ENCODE measurements at places on chromosomes 11 and 22.
A peak's percentile ranks its signal among the peaks of the same experiment; 100 is the strongest.

DNA sequence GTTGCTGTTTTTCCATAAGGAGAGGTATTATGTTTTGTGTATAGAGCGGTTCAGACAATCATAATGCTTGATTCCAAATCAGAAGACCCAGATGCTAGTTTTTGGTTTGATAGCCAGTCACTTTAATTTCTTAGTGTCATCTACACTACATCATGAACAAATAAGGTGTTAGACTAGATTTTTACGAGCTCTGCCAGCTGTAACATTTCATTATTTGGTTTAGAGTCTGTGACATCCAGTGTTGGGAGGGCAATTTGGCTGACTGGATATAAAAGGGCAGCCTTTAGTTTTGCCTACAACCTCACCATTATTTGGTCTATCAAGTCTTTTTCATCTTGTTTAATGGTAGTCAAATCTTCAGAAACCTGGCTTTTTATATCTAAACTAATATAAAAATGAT lies 30.2 kb upstream of the FBXO3 start:
- no peak for DNase-seq

GRCh38 chr11:44342616-44343015 lies 32.7 kb upstream of the ALX4 start:
- DNase-seq, result no peak

DNA sequence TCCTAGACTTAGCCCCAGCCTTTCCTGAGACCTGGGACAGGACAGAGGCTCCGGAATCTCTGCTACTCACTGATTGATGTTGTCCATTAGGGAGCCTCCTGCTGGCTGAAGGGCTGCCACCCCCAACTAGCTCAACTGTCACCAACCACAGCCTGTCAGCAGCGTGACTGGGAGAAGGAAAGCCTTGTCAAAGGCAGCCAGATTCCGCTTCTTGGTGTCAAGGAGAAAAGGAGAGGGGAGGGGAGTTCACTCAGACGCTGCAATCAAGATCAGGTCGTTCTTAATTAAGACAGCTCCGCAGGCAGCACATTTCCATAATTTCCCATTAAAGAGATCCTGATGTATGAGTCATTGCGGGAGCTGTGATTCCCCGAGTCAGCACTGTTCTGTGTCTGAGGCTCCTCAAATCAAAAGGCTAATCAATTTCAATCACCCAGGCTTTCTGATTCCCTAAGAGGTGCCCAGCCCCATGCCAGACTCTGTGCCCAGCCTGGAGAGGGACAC lies 152.8 kb upstream of the ZBED5 start:
- DNase-seq, result peak; percentile 44

GRCh38 chr22:31269892-31270579 lies 22.3 kb downstream of the PIK3IP1 start:
- DNase-seq, result no peak

- no peak for DNase-seq
Observed at GRCh38 chr11:91857179-91857578, 367.4 kb upstream of the FAT3 start.

DNA sequence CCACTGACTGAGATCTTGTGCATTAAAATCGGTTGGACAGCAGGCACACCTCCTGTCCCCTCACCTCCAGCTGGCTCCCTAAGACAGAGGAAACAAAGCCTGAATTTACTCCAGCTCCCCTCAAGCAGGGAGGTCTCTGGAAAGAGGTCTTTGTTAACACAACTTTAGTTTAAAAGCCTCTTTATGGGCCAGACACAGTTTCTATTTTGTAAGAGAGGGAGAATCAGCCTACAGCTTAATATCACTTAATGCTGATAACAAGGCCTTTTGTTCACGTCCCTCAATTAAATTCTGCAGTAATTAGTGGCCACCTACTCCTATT lies 36.3 kb downstream of the PLEKHA7 start:
- DNase-seq, result no peak

DNA sequence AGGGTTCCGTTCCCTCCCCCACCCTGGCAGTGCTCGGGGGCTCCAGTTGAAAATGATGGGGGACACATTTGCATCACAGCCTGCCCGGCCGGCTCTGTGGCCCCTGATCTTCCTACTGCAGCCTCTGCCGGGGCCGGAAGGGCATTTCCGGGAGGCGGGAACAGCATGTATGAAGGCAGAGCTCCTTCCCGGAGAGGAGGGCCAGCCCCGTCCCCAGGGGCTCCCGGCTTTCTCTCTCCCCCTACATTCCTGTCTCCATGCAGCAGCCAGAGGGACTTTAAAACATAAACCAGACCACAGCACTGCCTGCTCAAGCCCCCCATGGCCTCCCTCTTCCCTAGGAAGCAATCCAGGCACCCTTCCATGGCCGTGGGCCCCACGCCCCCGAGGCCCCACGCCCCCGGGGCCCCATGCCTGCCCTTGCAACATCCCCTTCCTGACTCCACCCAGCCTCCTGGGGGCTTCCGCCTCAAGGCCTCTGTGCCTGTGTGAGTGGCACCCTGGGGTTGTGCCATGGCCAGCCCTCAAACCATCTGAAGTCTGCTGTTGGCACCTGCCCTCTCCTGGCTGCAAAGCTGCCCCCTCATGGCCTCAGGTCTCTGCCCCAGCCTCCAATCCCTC lies 73.1 kb downstream of the CDKN1C start:
- no peak for DNase-seq

All from BE2C (cell line).